Mesothelial cell of epicardium (in vitro differentiated cells): ENCODE measurements at places on chromosomes 2 and 18.

DNA sequence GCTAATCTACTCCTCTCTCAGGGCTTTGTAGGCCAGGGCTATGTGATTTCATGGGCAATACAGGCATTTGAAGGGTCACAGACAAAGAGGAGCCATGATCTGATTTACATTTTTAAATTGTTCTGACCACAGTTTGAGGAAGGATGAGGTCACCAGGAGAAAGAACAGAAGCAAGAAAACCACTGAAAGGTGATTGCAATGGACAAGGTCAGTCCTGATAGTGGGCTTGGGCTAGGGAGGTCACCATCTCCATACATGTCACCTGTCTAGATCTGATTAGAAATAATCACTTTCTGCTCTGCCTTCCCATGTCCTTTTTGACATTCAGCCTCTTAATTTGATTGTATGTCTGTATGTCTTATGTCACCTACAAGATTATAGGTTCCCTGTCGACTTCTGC is 248.9 kb upstream of the CWC22 start:
- no peak for DNase-seq

- no peak for DNase-seq
Measured at GRCh38 chr18:3260995-3261372, 949 bp upstream of the MYL12B start.

DNA sequence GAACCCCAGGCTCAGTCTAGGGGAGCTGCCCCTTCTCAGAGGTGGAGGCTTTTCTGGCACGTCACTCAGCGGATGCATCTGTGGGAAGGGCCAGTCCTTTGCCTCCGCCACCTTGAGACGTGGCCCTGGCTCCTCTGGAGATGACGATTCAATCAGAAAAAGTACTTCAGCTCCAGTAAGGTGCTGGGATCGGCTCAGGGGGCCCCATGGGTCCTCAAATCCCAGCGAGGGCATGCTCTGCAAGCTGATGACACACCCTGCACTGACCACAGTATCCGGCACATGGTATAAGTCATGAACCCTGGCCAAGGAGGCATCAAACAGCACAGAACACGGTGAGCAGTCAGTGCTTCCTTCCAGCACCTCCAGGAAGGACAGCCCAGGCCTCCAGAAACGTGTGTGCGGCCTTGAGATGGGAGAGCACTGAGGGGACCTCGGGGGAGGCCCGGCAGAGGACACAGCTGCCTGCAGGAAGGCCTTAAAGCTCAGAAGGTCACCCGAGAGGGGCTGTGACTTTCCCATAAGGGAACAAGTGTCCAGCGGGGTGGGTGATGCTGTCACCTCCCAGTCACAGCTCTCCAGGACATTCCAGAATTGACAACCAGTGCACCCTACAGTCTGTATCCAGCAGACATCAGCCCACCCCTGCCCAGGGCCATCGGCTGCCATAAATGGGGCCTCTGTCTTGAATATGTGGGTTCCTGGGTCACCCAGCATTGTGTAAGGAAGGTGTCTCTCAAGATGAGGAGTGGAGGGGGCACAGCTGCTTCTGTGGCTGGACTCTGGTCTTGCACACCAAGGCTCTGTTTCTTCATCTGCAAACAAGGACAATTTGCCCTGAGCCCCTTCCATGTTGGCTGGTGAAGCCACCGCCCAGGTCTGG is 205.8 kb downstream of the NDUFA10 start:
- peak; percentile 34 for DNase-seq

GRCh38 chr2:61647044-61647443 is 108.9 kb upstream of the XPO1 start:
- no peak for DNase-seq

- no peak for DNase-seq
Measured at GRCh38 chr2:158716921-158717320, 78.2 kb upstream of the DAPL1 start.

- no peak for DNase-seq
Measured at GRCh38 chr18:34757666-34758065, 47.6 kb downstream of the DTNA start.

GRCh38 chr18:11760498-11761167 is 71.6 kb downstream of the GNAL start:
- DNase-seq, result no peak

DNA sequence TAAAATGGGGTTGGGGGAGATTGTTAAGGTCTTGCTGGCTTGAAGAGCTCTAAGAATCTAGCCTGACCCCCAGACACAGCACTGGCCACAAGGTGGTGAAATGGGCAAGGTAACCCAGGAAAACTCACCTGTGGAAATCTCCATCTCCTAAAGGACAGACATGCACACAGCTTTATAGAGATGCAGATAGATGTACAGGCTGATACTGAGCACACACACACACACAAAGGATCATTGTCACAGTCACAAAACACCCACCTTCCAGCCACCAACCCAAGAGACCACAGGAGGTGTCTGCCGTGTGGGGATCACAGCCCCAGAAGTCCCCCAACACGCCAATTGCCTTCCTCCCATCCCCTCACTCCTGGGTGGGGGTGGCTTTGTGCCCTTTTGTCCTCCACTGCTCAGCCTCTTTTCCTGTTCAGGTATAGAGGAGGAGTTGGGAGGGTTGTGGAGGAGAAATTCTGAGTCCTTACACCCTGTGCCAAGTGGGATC is 3.2 kb upstream of the CYP26B1 start:
- DNase-seq, result peak; percentile 37

DNA sequence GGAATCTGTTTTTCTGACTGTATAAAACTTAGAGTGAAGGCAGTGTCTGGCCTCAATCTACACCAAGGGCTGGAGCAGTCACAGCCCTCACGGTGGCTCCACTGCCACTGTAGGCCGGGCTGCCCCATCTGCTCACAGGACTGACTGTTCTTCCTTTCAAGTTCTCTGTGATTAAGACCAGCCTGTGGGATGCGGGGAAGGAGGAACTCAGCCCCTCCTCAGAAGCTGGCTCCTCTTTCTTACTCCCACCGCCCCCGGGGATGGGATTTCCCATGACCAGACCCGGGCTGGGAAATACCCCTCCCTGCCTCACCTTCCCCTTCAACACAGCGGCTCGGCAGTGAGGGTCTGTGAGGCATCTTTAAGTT is 106.0 kb downstream of the COPS8 start:
- DNase-seq, result no peak

- no peak for DNase-seq
Measured at GRCh38 chr2:23385351-23385747, 370 bp downstream of the KLHL29 start.

DNA sequence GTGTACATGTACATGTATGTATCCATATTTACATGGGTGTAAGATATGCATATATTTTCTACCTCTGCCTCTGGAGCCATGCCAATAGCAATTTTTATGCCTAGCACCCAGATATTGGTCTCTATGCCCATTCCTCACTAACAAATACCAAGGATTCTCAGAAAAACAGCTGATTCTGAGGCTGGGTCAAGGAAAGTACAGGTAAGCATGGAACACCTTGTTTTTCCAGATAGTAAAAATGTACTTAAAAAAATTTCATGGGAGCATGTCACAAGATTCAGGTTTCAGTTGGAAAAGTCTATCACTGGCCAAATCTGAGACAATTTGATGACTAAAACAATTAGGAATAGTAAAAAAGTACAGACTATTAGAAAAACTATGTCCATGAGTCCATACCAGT is 114.5 kb upstream of the MAPRE2 start:
- DNase-seq, result no peak

GRCh38 chr2:128262315-128263253 is 56.1 kb downstream of the HS6ST1 start:
- peak; percentile 37 for DNase-seq

- DNase-seq, result no peak
Measured at GRCh38 chr2:165283342-165283741, 44.1 kb downstream of the SCN2A start.
